ENCODE measurements at places on chromosomes 2 and 18.

DNA sequence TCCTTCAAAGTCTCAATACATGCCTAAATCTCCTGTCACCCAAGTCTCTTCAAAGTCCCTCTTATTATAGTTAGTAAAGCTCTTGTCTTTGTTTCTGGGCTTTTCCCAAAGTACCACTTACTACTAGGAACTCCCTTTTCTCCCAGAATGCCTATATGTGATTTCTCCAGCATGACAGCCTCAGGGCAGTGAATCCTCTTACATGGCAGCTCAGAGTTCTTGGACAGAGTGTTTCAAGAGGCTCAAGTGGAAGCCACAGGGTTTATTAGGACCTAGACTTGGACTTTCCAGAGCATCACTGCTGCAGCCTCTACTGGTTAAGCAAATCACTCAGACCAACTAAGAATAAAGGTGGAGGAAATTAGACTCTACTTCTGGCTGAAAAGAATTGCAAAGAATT is 98.9 kb downstream of the CSRNP3 start:
- no peak for DNase-seq

GRCh38 chr2:58680755-58681310 is 439.7 kb upstream of the FANCL start:
- DNase-seq: no peak

DNA sequence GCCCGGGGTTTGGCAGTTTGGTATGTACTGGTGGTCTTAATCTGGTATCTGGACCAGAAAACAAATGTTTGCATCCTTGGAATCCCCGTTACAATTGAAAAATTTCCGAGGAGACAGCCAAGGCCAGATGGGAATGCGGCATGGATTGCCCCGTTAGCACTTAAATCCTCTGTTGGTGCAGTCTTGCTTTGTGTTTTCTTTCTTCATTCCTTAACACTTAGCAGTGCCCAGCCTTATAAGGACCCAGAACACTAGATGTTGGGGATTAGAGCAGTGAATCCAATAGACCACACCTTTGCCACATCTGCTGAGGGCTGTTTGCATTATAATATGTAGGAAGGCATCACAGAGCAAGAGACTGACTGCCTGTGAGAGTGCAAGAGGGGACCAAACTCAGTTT is 12.8 kb upstream of the ZNF532 start:
- DNase-seq: no peak

GRCh38 chr2:96541398-96542152 is 5.0 kb downstream of the ARID5A start:
- no peak for DNase-seq

GRCh38 chr18:79195716-79196683 is 126.8 kb downstream of the ATP9B start:
- no peak for DNase-seq

- no peak for DNase-seq
These were observed 351.8 kb downstream of the DCC start for GRCh38 chr18:52691841-52692240.

DNA sequence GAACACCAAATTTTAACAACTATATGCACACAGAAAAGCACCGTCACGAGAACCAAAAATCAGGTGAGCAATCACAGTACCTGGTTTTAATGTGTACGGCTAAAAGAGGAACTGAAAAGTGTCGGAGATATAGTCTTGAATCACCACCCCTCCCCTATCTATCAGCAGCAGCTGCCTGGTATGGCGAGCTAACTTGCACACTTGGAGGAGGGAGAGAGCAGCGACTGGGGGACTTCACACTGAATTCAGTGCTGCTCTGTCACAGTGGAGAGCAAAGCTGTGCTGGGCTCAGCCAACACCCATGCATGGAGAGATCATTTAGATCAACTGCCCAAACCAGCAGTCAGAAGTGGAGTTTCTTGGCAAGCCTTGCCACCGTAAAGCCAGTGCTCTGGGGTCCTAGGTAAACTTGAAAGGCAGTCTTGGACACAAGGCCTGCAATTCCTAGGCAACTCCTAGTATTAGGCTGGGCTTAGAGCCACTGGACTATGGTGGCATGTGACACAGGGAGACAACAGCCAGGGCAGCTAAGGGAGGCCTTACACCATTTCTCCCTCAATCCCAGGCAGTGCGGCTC is 89.2 kb upstream of the CD226 start:
- DNase-seq: no peak

DNA sequence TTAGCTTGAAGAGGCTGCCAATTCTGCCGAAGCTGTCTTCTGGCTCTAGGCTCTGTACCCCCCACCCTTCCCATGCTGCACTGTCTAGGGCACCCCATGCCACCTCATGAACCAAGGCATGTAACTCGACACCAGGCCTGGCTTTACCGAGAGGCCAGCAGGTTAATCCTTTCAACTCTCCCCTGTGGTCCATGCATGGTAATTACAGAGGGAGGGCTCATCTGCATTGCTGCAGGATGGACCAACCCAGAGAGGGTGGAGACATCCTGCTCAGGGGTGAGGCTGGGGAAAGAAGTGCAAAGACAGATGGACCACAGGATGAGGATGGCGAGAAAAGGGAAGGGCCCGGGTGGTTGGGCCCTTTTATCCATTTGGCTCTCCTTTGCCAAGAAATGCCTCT is 65.8 kb downstream of the KCTD1 start:
- no peak for DNase-seq

DNA sequence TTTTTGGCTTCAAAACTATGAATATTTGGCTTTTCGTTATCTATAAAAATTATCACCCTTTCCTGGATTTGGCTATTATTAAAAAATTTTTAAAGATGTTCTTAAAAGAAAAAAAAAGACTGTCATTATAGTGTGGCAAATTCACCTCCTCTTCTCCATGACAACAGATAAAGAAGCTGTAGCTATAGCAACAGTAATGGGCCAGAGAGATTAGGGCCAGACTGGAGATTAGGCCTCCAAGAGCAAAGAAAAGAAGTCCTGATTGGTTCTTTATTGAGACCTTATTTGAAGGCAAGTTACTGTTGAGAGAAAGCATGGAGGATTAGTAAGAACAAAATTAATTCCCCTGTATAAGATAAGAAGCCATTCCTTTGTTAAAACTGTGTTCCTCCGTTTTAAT is 812.5 kb downstream of the DCC start:
- DNase-seq: no peak

DNA sequence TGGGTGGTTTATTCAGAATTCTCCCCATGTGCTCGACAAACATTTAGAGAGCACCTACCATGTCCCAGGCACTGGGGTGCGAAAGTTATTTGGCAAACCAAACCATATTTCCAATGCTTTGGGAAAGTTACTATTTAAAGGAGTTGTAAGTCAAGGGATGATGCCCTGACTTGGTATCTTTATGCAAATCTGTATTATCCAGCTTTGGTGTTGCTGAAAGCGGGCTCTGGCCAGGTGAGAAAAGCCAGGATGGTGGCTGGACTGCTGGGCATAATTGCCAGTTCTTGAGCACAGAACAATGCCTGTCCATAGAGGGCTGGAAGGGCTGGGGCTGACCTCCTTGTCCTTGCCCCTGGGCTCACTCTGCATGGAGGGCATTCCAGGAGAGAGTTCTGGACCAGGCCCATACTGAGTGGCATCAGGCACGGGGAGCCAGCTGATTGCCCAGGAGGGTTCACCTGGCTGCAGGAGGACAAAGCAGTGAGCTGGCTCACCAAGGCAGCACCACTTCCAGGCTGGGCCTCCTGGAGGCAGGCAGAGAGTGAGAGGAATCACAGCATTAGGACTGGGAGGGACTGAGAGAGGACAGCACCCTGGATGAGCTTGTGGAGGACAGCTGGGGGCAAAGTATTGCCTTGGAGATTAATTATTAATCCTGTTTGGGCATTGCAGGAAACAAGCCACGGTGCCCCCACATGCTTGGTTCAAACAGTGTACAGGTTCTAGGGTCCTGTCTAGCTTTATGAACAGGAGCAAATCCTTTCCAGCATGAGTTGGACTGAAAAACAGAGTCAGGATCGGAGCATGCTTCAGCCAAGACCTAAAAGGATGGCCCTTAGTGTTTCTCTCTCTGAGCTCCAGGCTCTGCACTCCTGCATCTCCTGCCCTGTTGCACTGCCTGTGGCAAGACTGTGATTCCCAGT is 7.1 kb downstream of the KHK start:
- no peak for DNase-seq

GRCh38 chr2:47179388-47179787 is 24.3 kb upstream of the STPG4 start:
- no peak for DNase-seq

GRCh38 chr2:239186516-239187357 is 214.1 kb downstream of the HDAC4 start:
- DNase-seq: no peak

- DNase-seq: no peak
These were observed 63.4 kb upstream of the ZBTB7C start for GRCh38 chr18:48472610-48473009.

DNA sequence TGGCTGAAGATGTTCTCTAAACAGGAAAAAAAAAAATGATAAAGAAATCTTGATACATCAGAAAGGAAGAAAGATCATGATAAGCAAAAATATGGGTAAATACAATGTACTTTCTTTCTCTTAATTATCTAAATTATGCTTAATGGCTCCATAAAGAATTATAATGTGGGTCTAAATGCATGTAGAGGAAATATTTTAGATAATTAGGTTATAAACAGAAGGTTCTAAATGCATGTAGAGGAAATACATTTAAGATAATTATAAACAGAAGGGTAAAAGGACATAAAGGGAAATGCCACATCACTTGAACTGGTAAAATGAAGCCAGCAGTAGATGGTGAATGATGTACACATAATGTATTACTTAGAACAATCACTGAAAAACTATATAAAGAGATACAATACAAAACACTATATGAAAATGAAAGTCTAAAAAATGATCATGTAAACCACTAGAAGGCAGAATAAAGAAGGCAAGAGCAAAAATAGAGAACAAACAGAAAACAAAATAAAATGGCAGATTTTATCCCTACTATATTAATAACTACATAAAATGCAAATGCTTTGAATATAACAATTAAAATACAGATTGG is 308.4 kb upstream of the CDH2 start:
- no peak for DNase-seq

- DNase-seq: no peak
These were observed 179.1 kb downstream of the ANKRD44 start for GRCh38 chr2:197131558-197131855.

DNA sequence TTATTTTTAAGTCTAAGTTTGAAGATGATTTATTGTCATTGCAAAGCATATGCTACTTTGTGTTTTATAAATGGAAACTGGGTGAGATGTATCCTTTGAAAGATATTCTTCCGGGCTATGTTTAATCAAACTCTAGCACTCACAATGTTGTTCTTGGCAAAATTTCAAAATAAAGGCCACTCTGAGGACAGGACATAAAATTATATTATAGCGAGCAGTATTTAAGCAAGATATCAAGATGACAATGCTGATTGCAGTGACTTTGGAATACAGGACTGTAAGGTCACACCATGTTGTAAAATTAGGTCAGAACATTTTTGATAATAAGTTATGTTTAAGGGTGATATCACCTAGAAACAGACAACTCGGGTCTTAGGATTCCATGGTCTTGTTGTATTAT is 14.2 kb downstream of the RPRM start:
- no peak for DNase-seq

GRCh38 chr2:31070339-31071125 is 67.7 kb downstream of the GALNT14 start:
- DNase-seq: no peak

DNA sequence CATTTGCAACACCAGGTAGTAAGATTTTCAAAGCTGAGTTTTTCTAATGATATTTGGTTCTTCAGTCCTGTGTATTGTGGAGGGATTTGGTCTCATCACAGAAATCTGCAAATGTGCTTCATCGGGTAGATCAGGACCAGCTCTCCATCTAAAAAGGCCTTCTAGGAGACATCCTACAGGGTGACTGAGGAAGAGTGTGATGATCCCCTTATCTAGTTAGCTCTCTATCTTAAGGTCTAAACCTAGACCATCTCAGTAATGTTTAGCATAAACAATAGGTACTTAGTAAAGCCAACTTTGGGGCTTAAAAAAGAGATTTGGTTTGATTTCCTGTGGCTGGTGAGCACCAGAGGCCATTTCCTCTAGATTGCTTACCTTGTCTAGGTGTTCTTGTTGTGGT is 145.2 kb downstream of the PRPF40A start:
- no peak for DNase-seq
